NCI-H187 (cell line): ENCODE measurements at places on chromosomes 11 and 22.

- DNase-seq: no peak
Observed at GRCh38 chr11:14148653-14149273, 186.2 kb downstream of the SPON1 start.

GRCh38 chr11:68214173-68215086 is 1.3 kb upstream of the KMT5B start:
- DNase-seq: no peak

DNA sequence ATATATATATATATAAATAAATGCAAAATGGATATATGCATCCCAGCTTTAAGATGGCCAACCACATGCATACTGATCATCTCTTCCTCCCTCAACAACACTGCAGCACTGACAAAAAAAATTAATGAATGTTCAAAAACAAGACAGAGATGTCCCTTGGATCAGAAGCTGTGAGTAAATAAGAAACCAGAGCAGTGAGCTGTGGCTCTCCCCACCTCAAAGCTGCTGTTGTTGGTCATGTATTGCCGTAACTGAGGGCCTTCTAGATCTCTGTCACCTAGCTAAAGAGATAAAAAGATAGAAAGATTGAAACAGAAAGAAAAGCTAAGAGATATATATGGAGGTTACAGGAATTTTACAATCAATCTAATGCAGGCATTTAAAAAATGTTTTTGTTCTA is 15.5 kb upstream of the TMEM135 start:
- DNase-seq: no peak

DNA sequence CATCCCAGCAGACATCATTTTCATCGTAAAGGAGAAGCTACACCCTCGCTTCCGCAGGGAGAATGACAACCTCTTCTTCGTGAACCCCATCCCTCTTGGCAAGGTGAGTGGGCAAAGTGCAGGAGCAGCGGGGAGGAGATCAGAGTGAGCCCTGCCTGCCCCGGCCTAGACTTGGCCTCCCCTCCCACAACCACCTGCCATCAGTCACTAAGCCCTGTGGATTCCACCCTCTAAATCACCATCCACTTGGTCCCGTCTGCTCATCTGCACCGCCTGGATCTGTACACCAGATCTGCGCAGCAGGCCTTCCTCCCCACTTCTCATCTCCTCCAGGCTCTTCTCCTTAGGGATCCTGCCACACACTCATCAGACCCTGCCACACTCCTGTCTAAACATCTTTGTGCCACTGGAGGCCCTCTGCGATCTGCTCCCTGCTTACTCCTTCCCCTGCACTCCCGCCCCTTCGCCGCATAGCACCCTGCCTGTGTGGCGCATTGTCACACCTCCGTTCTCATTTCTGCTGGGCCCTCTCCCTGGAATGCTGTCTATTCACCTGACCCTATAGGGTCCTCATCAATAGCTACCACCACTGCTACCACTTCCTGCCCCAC is 14.2 kb downstream of the UCP2 start:
- DNase-seq: no peak

DNA sequence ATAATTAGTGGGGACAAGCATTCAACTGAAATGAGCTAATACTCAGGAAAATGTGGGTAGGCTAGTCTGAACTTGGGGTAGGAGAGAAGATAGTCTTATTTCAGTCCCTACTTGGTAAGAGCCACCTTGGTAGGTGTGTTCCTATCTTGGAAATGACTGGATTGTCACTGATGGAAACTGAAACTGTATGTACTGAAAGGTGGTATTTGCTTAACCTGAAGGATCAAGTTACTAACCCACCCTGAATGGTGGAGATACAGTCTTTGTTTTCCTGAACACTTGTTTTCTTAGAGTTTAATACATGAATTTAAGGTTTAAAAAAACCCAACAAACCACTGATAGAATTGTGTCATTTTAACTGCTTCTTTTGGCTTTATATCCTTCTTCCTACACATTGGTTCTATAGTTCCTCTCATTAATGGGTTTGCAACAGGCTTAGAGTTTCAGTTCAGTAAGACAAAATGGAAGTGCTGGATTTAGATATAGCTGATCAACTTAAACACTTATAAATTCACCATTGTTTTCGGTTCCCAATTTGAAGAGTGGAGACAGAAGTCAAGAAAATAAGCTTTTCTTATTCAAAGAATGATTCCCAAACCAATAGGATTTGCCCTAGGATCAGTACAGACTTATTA is 4.2 kb downstream of the FAR1 start:
- no peak for DNase-seq

- no peak for DNase-seq
Observed at GRCh38 chr11:73237471-73238290, 19.6 kb downstream of the P2RY2 start.

DNA sequence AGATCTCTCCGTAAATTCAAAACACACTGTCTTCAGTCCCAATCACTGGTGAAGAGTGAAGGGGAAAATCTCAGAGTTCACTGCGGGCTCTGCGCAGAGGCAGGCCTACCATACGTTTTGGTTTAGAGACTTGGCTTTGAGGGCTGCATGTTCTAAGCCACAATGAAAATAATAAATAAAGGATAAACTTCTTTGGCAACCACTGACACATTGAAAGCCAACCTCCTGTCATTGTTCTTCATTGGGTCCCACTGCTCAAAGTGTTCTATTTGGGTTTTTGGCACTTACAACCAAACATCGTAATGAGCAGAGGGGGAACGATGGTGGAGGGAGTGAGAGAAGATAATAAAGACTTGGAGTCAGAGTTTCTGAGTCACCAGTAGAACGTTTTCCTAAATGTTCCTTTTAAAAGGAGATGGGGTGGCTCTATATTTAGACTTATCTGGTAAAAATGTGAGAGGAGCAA is 472.9 kb downstream of the SOX6 start:
- DNase-seq: no peak

- no peak for DNase-seq
Observed at GRCh38 chr22:49440931-49441330, 386.7 kb downstream of the BRD1 start.
